ACHN (cell line): ENCODE measurements at places on chromosomes 3 and 15.

DNA sequence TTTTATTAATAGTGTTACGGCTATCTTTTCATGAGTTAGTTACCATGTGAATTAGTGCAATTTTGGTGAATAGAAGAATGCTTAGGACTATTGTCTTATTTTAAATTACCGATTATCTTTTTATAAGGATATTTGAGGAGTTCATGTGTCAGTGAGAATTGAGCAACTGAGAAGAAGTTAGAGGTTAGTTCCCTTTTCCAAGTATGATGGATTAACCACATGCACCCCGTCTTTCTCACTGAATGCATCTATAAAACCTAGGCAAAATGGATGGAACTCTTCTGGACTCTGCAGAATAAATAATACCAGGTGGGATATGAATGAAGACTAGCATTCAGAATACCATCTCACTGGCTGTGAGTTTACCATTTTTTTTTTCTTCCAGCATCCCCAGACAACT lies 74.3 kb downstream of the TCF12 start:
- no peak for DNase-seq

GRCh38 chr3:156843071-156843808 lies 17.1 kb downstream of the LEKR1 start:
- no peak for DNase-seq

- DNase-seq, result peak; percentile 16
Observed at GRCh38 chr3:101890716-101891115, 41.4 kb downstream of the NFKBIZ start.

GRCh38 chr3:5231487-5231886 lies 44.0 kb downstream of the EDEM1 start:
- DNase-seq, result no peak

DNA sequence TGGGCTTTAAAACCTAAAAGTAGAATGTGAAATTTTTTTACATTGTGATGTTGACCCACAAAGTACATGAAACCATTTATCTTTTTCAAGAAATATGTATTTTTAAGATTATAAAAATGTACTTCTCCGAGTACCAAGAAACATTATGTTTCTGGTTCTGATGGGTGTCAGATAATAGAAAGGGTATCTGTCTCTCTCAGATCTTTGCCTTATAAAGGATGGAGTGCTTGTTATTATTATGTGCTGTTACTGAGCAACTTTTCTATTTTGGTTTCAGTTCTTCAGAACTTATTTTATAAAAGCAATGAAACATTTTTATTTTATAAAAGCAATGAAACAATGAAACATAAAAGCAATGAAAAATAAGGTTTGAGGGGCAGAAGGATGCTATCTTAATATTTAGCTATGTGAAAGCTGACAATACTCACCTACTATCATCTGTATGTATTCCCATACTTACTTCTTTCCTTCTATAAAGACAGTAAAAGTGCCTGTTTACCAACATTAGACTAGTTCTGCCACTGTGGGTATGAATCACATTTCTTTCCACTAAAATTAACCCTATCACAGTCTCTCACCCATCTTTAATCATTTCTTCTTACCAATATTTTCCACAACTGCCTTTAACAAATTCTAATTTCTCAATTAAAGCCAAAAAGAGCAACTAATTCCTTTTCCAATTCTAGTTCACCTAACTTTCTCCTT lies 540.7 kb upstream of the KCNMB2 start:
- no peak for DNase-seq

DNA sequence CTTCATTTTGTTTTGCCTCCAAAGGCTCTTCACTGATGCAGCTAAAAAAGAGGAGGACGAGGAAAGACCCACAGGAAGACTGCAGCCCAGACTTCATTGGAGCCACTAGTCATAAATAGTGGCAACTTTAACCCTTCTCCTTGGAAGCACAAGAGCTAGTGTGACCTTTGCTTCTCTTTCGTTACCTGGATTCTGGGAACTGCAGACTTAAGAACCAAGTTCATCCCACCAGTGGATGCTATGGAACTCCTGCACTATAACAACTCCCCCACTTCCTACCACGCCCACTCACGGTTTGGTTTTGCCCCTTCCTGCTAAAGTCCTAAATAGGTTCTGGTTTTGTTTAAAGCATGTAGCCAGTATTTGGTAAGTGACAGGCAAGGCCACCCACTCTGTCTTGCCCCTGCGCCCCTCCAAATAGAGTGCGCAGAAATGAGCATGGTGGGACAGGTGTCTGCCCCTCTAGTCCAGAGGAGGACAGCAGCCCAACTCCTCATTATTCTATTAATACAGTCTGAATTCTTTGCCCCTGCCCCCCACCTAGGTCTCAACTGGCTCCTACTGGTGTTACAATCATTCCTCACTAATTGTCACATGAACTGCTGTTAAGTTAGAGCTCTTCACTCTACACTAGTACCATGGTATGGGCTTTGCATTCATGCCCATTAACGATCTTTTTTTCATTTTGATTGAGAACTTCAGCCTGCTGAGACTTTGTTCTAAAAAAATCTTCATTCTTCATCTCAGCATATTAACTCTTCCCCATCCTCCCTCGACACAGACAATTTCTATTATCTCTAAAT lies 504.6 kb downstream of the FOXP1 start:
- DNase-seq, result no peak

DNA sequence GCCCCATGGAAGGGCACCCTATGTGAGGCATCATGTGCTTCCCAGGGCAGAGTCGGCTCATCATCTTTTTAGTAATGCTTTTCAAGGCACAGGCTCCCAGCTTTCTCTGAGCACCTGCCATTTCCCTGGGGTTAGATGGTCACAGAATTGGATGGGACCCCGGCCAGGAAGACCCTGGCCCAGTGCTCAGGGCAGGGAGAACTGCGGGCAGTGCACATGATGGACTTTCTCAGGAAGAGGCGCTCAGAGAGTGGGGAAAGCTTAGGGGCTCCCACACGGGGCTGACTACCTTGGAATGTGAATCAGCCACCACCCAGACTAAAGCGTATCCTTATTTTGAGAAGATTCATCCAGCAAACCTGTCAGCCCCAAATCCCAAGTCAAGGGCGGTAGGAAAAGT lies 16.5 kb upstream of the SKOR1 start:
- no peak for DNase-seq

DNA sequence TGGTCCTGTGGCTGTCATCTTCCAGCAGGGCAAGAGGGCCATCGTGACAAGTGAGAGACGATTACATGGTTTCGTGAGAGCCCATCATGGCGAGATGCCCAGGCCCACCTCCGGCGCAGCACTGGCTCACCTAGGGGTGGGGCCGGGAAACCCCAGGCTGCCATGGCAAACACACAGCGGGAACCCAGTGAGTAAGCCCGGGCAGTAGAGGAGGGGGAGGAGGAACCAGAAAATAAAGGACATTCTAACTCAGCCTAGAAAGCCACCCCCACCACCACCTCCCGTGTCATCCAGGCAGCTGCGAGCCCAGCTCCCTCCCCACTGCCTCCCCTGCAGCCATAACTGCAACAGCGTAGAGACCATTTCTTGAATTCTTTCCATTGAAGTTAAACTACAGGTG lies 52.3 kb downstream of the PCSK6 start:
- DNase-seq, result no peak

DNA sequence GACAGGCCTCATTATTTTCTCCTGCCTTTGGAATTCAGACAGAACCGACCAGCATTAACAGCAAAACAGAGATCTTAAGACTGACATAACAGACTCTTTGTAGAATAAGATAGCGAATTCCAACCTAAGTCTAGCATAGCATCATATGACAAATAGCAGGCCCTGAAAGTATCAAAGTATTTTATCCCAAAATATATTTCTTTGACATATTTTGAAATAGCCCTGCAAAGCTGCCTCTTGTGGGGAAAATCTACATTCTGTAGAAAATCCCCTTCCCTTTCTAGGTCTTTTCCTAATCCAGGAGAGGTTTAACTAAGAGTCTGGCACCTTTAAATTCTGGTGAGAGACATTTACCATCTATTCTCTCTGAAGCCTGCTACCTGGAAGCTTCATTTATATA lies 34.4 kb upstream of the STRIT1 start:
- DNase-seq, result no peak

DNA sequence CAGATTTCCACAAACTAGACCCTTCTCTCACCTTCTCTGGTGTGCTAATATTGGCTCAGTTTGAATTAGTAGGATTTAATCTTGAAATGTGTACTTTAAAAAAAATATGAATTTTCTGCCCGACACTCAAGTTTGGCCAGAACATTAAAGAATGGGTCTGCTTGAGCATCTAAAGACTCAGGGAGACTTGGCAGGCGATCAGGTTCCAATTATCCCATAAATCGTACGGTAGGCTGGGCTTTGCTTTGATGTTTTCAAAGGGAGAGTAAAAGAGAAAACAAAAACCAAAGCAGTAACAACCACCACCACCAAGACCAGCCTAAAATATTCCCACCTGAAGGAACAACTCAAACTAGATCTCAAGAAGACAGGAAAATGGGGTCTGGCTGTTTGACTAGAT lies 230.8 kb downstream of the EBLN2 start:
- no peak for DNase-seq

GRCh38 chr3:135166266-135166825 lies 371.3 kb downstream of the EPHB1 start:
- no peak for DNase-seq

GRCh38 chr15:49507261-49507660 lies 84.2 kb downstream of the FGF7 start:
- DNase-seq, result no peak

GRCh38 chr15:38532728-38533127 lies 31.9 kb downstream of the RASGRP1 start:
- no peak for DNase-seq

DNA sequence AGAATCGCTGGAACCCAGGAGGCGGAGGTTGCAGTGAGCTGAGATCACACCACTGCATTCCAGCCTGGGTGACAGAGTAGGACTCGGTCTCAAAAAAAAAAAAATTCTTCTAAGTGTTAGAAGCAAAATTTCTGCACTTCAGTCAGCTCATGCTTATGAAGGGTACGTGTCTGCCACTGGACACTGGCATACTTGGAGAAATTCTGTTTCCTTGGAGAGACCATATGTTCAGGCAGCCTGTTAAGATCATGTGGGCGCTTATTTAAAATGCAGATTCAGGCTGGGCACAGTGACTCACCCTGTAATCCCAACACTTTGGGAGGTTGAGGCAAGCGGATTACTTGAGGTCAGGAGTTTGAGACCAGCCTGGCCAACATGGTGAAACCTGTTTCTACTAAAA lies 85.6 kb upstream of the IQSEC1 start:
- DNase-seq, result no peak

- DNase-seq, result no peak
Observed at GRCh38 chr15:52171386-52171785, 19.8 kb downstream of the GNB5 start.

- DNase-seq, result no peak
Observed at GRCh38 chr3:99901200-99901926, 83.7 kb downstream of the CMSS1 start.

GRCh38 chr3:139434764-139435307 lies 41.5 kb downstream of the RBP2 start:
- no peak for DNase-seq

- no peak for DNase-seq
Observed at GRCh38 chr3:1971780-1972179, 126.9 kb upstream of the CNTN4 start.

DNA sequence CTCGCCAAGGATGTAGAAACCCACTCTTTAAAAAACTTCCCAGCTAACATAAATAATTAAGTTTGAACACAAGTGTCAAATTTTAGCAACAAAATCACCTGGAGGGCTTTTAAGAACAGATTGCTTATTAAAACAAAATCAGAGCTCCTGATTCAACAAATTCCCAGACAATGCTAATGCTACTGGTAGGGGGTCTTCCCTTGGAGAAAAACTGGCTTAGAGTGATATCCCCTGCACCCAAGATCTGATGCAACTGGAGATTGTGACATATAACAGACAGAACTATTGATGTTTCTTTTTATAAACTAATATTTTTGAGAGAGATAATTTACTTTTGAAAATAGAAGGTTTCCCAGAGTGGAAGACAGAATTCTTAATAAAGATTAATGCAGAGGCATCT lies 19.9 kb downstream of the IGSF10 start:
- no peak for DNase-seq

- no peak for DNase-seq
Observed at GRCh38 chr3:193637831-193638230, 44.8 kb downstream of the OPA1 start.

- no peak for DNase-seq
Observed at GRCh38 chr15:33730815-33731214, 237.5 kb upstream of the CHRM5 start.

DNA sequence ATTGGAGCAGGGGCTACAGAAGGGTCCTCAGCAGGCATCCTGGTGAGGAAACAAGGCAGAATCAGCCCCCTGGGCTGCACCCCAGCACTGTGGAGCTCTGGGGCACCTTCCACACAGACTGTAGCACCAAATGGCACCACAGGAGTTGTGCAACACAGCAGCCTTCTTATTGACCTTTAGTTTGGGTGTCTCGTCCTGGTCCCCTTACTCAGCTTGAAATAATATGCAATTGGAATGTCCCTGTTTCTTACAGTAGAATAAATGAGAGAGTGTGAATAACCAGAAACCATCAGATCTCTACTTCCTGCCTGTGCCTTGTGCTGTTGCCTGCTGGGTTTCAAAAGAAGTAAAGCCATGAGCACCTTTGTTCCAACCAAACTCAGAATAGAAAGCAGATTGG lies 44.5 kb downstream of the RPLP1 start:
- no peak for DNase-seq

- DNase-seq, result peak; percentile 28
Observed at GRCh38 chr3:76585794-76586392, 454.0 kb upstream of the ROBO2 start.

DNA sequence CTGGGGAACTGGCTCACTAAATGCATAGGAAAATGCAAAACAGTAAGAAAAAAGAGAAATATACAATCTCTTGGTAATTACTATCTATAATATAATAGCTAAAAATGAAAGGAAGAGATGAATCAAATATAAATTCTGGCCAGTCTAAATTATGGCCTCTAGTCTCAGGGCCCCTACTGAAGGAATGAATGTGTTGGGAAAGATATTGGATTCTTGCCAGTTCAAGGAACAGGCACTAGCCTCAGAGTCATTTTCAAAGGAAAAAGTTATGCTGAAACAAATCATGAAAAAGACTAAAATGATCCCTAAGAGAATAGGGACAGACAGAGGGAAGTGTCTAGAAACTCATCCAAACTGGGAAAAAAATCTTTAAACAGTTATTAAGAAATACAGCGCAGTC lies 62.4 kb downstream of the C3orf80 start:
- DNase-seq, result no peak

- no peak for DNase-seq
Observed at GRCh38 chr3:149266736-149267135, 45.1 kb upstream of the CP start.

- peak; percentile 23 for DNase-seq
Observed at GRCh38 chr3:108088697-108089096, 2.1 kb downstream of the CD47 start.

- no peak for DNase-seq
Observed at GRCh38 chr3:63803911-63804310, 15.2 kb upstream of the C3orf49 start.

GRCh38 chr3:48473617-48473952 lies 27.0 kb downstream of the ATRIP start:
- no peak for DNase-seq

- DNase-seq, result no peak
Observed at GRCh38 chr3:106210923-106211322, 342.1 kb upstream of the CBLB start.
